ENCODE measurements at places on chromosomes 5 and 9.

- no peak for DNase-seq
Measured at GRCh38 chr9:76738402-76738801, 25.8 kb upstream of the PCA3 start.

DNA sequence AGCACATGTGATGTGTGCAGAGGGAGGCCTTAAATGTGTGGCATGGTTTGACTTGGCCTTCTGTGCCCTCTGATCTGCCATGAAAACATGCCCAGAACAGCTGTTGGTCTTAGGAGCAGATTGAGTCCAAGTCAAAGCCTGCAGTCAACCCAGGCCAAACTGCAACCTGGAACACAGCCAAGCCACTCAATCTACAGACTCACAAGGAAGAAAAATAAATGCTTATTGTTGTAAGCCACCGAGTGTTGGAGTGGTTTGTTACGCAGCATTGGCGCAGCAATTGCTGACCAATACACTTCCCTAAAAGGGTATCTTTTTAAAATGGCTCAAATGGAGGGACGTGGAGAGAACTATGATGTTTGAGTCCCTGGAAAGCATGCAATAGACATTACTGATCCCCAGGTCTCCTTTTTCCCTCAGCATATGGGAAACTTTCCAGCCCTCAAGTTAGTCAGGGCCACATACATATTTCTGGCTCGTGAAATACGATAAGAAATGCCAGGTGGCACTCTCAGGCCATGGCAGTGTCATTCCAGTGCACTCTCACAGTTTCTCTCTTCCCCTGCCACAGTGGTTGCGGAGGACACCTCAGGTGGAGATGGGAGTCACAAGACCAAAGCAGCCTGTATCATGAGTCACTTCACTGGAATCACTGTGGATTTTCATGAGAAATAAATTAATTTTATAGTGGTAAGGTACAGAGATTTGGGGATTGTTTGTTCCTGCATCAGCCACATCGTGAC is 168.0 kb upstream of the ZNF618 start:
- DNase-seq: no peak

DNA sequence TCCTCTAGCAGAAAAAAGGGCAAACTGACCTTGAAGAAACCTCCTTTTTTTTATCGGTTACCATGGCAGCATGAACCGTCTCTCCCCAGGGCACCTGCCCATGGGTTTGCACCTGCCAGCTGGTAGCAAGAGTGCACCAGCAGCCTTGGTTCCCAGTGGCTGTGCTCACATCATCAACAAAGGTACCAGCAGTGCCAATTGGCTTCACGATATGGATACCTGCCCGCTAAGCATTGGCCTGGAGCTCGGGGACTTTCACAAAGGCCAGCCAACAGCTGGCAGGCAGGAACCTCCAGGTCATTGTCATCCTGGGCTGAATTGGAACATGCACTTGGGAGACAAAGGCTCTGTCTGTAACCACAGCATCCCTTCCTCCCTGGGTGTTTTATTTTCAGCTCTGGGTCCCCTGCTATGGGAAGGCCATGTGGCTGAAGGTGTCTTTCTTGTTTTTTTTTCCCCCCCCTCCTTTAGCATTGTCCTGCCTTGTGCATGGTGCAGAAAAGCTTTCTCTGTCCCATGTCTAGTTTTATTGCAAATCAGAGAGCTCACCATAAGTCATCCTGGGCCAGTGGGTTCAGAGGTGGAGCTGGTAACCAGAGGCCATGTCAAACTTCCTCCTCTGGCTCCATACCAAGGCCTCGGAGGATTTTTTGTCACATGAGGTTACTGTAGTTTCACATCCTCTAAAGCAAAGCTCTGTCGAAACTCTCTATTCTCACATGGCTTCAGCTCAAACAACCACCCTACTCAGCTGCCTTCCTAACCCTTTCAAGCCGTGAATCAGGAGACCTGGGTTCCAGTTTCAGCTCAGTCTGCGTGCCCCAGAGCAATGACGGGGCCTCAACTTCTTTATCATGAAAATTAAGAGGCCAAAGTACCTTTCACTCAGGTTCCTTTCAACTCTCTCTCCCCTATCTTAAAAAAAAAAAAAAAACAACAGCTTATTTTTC is 145.5 kb upstream of the MAP3K1 start:
- DNase-seq: no peak

- no peak for DNase-seq
Measured at GRCh38 chr5:74954919-74955318, 88.7 kb upstream of the FAM169A start.

Data from SHP77 (cell line).